A549 treated with DMSO at 1 μM for 4 hours (cell line): ENCODE measurements at places on chromosomes 1 and 21. TPM values are rescaled to one million over a fixed set of nuclear protein-coding genes. Genes with fewer than 3 reads are reported as not detected.

Gene TRPM2
- total RNA-seq, result 5.9 to 12.8 TPM (median 9.0 TPM) in 5 replicates

Gene OR2M3
- not detected in 5 replicates for total RNA-seq

Gene GJA9
- 0.05 to 0.09 TPM (median 0.08 TPM) in 3 of 5 replicates, not detected in the others for total RNA-seq

Gene CD247
- total RNA-seq, result 0.15 to 0.31 TPM (median 0.19 TPM) in 4 of 5 replicates, not detected in the other

Gene ADGRL4
- total RNA-seq, result not detected in 5 replicates

Gene TAF13
- total RNA-seq, result 29.0 to 37.6 TPM (median 32.2 TPM) in 5 replicates

Gene SELP
- total RNA-seq, result not detected in 5 replicates

Gene CDC7
- 4.6 to 7.4 TPM (median 6.6 TPM) in 5 replicates for total RNA-seq

Gene RIPPLY3
- total RNA-seq, result 0.38 to 0.93 TPM (median 0.70 TPM) in 5 replicates

Gene PCNX2
- total RNA-seq, result 9.4 to 13.1 TPM (median 12.2 TPM) in 5 replicates

Gene IL19
- not detected in 5 replicates for total RNA-seq

Gene HPDL
- total RNA-seq, result 4.2 to 5.7 TPM (median 4.3 TPM) in 5 replicates

Gene LRRC53
- not detected in 5 replicates for total RNA-seq

Gene OR14K1
- total RNA-seq, result not detected in 5 replicates

Gene TMEM269
- total RNA-seq, result 0.07 to 0.15 TPM (median 0.09 TPM) in 5 replicates

Gene OR2T11
- total RNA-seq, result not detected in 5 replicates

Gene LCE1E
- 0.08 TPM in 1 of 5 replicates, not detected in the others for total RNA-seq

Gene SMPDL3B
- total RNA-seq, result 1.1 to 1.6 TPM (median 1.3 TPM) in 5 replicates

Gene TCHHL1
- total RNA-seq, result not detected in 5 replicates

Gene SPATA6
- 0.82 to 2.8 TPM (median 1.6 TPM) in 5 replicates for total RNA-seq

Gene FAAH
- 0.59 to 1.2 TPM (median 0.79 TPM) in 5 replicates for total RNA-seq

Gene DPYD
- 1.7 to 3.2 TPM (median 2.3 TPM) in 5 replicates for total RNA-seq

Gene SYT14
- 0.05 to 0.11 TPM (median 0.06 TPM) in 5 replicates for total RNA-seq

Gene CFAP141
- total RNA-seq, result not detected in 5 replicates

Gene USP21
- 15.4 to 27.5 TPM (median 23.2 TPM) in 5 replicates for total RNA-seq

Gene LMOD1
- total RNA-seq, result not detected in 5 replicates

Gene GPR25
- total RNA-seq, result 0.11 TPM in 1 of 5 replicates, not detected in the others

Gene NBPF6
- not detected in 5 replicates for total RNA-seq

Gene CFAP74
- total RNA-seq, result 0.02 TPM in 1 of 5 replicates, not detected in the others

Gene FCRL1
- not detected in 5 replicates for total RNA-seq

Gene ASCL5
- total RNA-seq, result 0.09 to 0.22 TPM (median 0.14 TPM) in 4 of 5 replicates, not detected in the other

Gene RGS8
- not detected in 5 replicates for total RNA-seq
